ENCODE measurements at places on chromosomes 1 and 21.

DNA sequence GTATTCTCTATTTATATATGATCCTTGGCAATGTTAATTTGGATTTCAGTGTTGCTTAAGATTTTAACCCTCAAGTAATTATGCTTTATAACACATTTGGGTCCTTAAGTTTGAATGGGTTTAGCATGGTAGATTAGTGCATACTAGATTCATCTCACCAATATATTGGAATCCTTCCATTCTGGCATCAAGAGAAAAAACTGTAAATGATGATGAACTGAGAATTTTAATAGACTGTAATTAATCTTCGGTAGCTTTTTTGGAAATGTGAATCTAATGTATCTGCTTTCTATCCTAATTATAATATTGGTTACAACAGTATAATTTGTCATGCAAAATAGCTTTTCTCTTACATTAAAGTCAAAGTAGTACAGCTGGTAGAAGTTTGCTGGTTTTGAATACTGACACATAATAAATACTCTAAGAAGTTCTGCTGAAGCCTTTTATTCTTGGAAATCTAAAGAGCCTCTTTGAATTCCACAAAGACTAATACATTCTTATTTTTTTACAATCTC lies 279.8 kb downstream of the AMY1C start:
- no peak for DNase-seq

GRCh38 chr21:30206551-30207251 lies 9.2 kb downstream of the CLDN8 start:
- DNase-seq, result no peak

DNA sequence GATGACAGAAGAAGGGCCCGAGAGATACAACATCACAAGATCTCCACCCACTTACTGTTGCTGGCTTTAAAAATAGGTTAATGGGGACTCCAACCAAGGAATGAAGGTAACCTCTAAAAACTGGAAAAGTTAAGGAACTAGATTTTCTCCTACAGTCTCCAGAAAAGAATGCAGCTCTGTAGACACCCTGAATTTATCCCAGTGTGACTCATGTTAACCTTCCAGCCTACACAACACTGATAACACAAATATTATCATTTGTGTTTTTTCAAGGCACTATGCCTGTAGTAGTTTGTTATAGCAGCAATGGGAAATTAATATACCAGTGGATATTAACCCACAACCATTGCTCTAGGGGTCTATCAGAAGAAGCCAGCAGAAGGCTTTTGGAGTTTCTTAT lies 730.7 kb upstream of the ZP4 start:
- no peak for DNase-seq

GRCh38 chr1:17207046-17207445 lies 2.1 kb downstream of the PADI1 start:
- no peak for DNase-seq

DNA sequence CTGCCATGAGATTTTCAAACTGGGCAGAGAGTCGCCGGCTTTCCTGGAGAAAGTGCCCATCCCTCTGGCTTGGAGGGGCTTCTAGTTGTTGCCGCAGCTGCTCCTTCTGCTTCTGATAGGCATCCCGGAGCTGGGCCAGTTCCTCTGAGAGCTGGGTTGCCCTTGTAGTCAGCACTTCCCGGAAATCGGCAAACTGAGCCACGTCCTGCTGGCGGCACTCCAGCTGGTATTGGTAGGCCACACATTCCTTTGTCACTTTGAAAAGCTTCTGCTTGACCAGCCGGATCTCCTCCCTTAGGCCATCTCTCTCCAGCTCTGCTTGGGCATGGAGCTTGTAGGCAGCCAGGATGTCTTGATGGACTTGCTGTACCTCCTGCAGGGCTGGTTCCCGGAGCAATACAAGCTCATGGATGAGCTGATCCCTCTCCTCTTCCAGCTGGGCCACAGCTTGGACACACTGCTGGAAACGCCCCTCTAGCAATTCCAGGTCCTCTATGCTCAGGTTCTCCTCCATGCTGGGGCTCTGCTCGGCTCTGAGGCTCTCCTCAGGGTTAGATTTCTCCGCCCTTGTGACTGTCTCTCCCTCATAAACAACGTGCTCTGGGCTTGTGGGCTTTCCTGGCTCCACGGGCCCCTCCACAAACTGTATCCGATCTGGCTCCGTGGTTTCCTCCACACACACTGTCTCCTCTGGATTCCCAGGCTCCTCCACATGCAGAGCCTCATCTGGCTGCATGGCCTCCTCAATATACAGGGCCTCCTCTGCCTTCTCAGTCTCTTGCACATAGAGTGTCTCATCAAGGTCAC lies 7.3 kb downstream of the SYNC start:
- DNase-seq, result peak; percentile 64

DNA sequence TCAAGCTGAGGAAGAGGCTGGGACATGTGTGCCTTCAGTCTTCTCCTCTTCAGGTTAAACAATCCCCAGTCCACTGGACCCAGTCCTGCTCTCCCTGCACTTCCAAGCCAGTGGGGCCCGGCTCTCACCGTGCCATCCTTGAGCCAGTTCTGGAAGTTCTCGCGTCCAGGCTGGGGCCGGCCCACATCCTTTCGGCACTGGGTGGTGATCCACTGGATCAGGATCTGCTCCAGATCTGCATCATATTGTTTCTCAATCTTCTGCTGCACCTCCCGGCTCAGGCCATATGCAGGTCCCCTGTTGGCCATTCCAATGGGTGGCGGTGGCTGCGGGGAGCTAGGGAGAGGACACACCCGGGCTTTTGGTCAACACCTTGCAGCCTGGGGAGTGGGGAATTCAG lies 5.1 kb downstream of the TAGLN2 start:
- no peak for DNase-seq

DNA sequence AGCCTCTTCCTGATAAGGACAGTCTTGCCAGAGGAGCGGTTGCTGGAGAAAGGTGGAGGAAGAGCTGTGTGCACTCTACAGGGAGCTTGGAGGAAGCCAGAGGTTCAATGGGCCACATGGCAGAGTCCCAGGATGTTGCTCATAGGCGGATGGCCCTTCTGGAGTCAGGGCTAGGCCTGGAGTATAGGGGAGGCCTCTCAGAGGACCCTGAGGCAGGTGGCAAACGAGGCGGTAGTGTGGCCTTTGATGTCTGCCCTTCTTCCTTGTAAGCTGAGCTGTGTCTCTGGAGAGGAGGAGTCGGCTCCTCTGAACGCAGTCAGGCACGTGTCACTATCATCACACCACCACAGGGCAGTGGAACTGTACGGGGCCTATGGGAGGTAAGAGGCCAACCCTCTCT lies 8.6 kb downstream of the PKP1 start:
- DNase-seq, result no peak

GRCh38 chr1:158075078-158075477 lies 81.6 kb downstream of the KIRREL1 start:
- no peak for DNase-seq

DNA sequence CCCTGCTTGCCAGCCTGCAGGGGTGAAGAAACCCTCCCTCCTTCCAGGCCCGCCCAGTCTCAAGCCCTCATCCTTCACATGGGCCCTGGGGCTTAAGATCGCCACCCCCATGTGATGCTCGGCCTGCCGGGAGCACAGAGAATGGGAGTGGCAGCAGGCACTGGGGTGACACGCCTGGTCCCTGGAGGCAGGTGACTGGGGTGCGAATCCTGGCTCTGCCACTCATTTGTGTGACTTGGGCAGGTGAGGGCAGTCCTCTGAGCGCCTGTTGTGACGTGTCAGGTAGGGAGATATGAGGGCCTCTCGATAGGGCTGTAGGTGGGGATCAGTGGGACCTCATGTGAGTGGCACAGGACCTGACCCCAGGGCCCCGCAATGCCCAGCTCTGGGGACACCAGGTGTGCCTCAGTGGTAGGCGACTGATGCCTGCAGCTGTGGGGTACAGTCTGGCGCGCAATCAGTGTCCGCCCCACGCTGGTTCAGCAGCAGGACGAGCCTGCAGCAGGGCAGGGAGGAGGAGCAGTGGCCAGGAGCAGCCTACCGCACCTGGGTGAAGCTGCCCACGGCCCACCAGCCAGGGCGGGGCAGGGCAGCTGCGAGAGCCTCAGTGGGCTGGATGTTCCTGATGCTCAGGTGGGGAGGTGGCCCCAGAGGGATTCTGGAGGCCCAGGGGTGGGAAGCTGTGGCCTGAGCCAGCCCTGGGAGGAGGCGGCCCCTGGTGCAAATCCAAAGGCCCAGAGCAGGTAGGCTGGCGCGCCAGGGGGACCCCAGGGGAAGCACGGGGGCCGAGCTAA lies 6.2 kb downstream of the SH2D5 start:
- no peak for DNase-seq

GRCh38 chr1:24696756-24697330 lies 48.4 kb upstream of the CLIC4 start:
- DNase-seq, result no peak

GRCh38 chr1:43351421-43352350 lies 7.1 kb upstream of the CDC20 start:
- no peak for DNase-seq

DNA sequence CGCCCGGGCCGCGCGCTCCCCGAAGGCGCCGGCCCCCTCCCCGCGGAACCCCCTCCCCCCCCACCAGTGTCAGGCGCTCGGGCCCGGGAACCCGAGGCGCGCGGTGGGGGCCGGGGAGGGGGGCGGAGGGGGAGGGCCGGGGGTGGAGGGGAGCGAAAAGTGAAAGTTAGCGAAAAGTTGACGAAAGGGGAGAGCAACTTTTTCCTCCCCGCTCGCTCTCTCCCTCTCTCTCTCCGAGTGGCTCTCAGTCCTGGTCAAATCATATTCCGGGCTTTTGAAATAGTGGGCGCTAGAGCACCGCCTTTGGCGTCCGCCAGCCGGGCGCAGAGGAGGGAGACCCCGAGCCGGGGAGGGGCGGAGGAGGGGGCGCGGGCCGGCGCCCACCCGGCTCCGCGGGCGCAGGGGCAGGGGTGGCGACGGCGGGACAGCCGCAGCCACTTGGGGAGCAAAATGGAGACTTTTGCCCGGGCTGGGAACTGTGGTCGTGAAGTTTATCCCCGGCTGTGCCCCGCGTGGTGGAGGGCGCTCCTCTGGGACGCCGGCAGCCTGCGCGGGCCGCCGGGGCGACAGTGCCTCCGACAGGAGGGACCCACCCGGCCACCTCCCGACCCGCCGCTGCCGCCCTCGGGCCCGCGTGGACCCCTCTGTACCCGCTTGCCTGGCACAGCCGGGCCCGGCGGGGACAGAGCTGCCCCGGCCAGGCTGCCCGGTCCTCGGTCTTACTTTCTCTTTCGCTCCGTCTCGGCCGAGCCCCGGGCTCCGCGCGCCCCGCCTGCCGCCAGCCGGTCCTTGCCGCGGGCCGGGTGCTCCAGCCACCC lies 697 bp downstream of the PRDM16 start:
- peak; percentile 5 for DNase-seq

- no peak for DNase-seq
These were observed 49.0 kb upstream of the CLIC4 start for GRCh38 chr1:24696041-24696755.

DNA sequence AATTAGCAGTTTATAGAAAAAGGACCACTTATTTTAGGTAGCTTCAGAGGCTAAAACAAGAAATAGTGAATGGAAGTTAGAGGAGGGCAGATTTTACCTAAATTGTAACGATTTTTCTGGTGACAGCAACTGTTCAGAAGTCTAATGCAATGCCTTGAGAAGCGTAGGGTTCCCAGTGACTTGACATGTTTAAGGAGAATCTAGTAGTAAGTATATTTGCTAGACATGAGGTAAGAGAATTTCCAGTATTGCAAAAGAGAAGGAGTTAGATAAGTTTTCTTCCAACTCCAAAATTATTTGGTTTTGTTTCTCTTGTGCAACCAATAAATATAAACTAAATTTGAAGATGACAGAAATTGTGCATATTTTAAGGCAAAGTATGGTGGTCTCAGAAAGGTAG lies 140.0 kb downstream of the SMYD3 start:
- DNase-seq, result no peak
